SK-N-SH treated with all-trans-retinoic acid at 6 μM for 48 hours (cell line): ENCODE measurements at places on chromosomes 7 and 10.

DNA sequence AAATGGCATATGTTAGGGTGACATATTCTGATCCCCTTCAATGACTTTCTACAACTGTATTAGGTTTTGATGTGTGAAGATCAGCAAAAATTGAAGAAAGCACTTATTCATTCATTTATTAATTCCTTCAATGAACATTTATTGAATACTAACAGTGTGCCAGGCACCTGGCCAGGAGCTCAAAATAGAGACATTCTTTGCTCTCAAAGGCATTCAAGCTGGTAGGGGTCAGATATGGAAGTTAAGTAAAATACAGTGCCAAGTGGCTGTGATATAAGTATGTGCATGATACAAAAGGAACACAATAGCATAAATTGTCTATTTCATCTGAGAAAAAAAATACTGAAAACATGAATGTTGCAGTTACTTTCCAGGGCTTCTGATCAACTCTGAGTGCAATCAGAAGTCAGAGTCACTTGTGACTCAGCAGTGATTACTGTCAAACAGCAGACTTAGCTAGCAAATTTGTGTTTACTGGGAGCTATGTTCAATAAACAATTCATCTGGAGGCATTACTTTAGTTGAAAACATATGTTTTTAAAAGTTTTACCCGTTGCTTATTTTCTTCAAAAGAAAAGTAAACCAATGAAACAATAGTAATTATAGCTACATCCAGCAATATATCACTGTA is 60.4 kb upstream of the CACNB2 start:
- ATAC-seq = no peak

- ATAC-seq = no peak
These were observed 22.5 kb downstream of the PCGF5 start for GRCh38 chr10:91242940-91243339.

DNA sequence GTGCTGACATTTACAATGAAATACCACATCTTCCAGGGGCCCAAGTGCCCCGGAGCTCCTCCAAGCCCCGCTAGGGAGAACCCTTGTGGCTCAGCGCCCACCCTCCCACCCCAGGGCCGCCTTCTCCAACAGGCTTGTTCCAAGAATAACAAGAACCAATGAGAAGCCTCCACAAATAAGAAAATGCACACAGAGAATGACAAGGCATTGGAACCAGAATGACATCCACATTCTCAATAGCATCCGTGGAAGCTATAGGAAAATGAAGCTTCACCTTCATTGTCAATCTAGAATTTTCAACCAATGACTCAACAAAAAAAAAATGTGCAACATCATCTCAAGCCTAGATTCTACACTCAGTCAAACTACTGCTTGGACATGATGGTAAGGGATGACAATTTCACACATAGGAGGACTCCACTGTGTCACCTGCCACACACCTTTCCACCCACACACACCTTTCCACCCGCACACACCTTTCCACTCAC is 50.4 kb upstream of the PPP2R2D start:
- no peak for ATAC-seq

DNA sequence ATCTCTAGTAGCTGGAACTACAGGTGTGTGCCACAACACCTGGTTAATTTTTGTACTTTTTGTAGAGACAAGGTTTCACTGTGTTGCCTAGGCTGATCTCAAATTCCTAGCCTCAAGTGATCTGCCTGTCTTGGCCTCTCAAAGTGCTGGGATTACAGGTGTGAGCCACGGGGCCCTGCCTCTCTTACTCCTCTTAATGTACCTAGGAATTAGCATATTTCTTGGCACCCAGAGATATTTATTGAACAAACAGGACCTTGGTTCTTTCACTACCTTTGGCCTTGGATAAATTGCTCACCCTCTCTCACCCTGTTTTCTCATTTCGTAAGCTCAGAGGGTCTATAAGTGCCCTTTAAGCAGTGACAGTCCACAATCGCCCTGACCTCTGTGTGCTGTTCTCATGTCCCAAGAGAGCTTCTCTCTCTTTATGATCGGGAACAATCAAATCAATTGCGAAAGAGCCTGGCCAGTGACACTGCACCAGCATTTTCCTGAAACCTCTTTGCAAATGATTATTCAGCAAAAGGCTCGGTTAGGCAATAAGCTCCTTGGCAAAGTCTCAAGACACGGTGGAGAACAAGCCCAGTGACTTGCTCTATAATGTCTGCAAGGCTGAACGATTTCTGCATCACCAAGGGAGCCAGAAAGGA is 117.7 kb downstream of the APBB1IP start:
- no peak for ATAC-seq

DNA sequence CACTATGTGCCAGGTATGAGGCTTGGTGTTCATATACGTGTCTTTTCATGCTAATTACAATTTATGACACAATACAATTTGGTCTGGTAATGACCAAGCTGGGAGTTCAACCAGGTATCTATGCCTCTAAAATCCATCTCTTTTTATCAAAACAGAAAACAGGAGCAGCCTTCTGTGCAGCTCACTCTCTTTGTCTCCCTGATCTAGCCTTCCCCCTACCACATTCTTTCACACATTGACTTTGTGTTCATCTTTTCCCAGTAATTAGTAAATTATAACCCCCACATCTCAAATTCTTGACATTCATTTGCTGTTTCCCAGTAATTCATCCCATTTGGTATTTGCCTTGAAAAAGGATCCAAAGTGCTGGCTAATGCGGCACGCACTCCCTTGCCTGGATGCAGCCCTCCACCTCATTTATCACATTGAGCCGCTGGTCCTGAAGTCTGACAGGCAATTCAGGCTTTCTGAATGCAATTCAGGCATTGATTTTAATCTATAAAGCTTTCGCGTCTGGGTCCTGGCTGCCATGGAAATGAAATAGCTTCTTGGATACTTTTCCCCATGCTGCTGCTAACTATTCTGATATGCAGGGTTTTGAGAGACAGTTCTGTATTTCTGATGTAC is 112.5 kb upstream of the ANKRD1 start:
- no peak for ATAC-seq

- no peak for ATAC-seq
These were observed 761 bp downstream of the PTF1A start for GRCh38 chr10:23192712-23193434.

DNA sequence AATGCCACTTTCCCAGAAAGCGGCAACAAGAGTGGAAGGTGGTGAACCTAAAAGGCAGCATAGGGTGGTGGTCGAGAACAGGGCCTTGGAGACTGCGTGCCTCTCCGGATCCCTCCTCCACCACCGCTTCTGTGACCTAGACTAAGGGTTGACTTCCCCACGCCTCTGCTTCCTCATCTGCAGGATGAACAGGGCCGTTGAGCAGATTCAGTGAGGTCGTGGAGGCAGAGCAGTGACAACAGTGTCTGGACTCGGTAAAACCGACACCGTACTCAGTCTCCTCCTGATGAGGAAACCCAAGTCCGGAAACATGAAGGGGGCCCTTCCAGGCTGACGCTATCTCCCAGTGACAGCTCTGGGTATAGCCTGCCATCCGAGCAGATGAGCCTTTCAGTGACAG is 162.6 kb downstream of the CELF2 start:
- ATAC-seq = no peak

GRCh38 chr7:148045521-148045920 is 545.0 kb upstream of the C7orf33 start:
- no peak for ATAC-seq

- no peak for ATAC-seq
These were observed 41.8 kb downstream of the APBB1IP start for GRCh38 chr10:26479766-26480492.

DNA sequence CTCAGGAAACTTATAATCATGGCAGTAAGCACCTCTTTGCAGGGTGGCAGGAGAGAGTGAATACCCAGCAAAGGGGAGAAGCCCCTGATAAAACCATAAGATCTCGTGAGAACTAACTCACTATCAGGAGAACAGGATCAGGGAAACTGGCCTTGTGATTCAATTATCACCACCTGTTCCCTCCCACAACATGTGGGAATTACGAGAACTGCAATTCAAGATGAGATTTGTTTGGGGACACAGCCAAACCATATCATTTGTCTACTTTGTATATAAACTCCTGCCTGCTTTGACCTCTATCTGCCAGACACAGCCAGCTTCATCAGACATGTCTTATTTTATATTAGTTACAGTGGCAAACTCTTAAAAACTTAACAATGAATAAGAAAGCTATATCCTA is 50.4 kb downstream of the ARMC3 start:
- ATAC-seq = no peak

DNA sequence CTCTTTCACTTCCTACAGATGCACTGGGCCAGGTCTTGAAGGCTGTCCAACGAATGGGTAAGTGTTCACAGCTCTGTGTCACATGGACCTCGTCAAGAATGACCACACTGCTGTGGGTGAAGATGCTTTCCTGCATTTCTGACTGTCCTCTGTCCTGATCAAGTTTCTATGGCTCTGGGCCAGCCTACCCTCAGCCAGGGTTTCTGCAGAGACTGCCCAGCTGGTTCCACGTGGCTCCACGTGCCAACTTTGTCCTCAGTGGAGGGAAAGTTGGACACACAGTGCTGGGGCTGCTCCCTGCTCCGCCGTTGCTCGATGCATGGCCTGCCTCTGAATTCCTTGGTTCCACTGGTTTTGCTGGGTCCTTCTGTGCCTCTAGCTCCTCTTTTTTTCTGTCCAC is 152.3 kb downstream of the EGFR start:
- ATAC-seq = peak; percentile 22; the same call in 2 of the 3 replicates

- no peak for ATAC-seq
These were observed 125.4 kb upstream of the PPP2R2D start for GRCh38 chr10:131775433-131775832.

GRCh38 chr7:108210796-108211195 is 80.6 kb upstream of the LAMB4 start:
- no peak for ATAC-seq

GRCh38 chr7:80591654-80592053 is 46.8 kb upstream of the CD36 start:
- ATAC-seq = no peak

- ATAC-seq = no peak
These were observed 29.7 kb downstream of the VIPR2 start for GRCh38 chr7:159114981-159115380.

DNA sequence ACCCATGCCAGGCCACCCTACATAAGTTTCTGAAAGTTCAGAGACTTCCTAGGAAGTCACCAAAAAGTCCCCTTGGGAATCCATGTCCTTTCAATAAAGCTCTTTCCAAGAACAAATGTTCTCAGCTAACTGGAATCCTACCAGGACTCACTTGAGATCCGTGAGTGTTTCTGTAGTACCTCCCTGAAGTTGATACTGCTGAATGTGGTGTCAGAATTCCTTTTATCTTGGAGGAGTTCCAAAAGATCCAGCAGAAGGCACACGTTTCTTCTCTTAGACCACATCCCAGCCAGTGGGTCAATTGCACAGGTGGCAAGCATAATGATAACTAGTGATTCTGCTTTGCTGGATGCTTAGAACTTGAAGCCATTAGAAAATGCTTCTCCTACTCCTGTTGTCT is 689.7 kb upstream of the IGFBP3 start:
- no peak for ATAC-seq

DNA sequence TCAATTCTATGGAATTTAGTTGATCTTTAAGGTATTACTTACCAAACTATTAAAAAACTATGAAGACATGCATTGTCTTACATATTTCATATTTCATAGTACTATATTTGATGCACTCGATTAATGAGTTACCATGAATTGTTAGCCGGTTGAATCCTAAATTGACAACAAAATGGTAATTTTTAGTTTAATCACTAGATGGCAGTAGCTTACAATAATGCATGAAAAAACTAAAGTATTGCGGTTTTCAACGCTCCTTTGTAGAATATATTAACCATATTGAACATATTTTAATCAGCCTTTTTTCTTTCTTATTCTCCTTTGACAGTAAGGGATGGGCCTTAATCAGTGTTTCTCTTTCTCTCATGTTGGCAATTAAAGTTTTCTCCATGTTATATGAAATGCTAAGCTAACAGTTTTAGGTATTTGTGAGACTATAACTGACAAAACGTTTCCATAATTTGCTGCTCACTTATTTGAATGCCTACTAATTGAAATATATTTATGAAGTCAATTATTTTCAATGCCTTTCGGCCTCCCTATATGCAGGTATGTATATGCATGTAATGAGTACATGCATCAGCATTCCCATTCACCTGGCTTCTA is 48.5 kb upstream of the ARL4A start:
- ATAC-seq = peak; percentile 62

- ATAC-seq = peak; percentile 94
These were observed 203.0 kb upstream of the MEOX2 start for GRCh38 chr7:15889507-15889906.

GRCh38 chr10:70564901-70565351 is 37.6 kb downstream of the PRF1 start:
- ATAC-seq = no peak

GRCh38 chr7:119102291-119102690 is 877.8 kb downstream of the ANKRD7 start:
- no peak for ATAC-seq

- no peak for ATAC-seq
These were observed 22.3 kb downstream of the AOC1 start for GRCh38 chr7:150874401-150875198.

- ATAC-seq = no peak
These were observed 74.9 kb upstream of the NRBF2 start for GRCh38 chr10:63058236-63058635.

DNA sequence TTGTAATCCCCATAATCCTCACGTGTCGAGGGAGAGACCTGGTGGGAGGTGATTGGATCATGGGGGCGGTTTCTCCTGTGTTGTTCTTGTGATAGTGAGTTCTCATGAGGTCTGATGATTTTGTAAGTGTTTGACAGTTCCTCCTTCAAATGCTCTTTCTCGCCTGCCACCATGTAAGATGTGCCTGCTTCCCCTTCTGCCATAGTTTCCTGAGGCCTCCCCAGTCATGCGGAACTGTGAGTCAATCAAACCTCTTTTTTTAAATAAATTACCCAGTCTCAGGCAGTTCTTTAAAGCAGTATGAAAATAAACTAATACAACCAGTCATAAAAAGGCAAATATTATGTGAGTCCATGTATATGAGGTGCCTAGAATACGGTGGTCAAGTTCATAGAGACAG is 87.5 kb downstream of the FRMD4A start:
- ATAC-seq = no peak

DNA sequence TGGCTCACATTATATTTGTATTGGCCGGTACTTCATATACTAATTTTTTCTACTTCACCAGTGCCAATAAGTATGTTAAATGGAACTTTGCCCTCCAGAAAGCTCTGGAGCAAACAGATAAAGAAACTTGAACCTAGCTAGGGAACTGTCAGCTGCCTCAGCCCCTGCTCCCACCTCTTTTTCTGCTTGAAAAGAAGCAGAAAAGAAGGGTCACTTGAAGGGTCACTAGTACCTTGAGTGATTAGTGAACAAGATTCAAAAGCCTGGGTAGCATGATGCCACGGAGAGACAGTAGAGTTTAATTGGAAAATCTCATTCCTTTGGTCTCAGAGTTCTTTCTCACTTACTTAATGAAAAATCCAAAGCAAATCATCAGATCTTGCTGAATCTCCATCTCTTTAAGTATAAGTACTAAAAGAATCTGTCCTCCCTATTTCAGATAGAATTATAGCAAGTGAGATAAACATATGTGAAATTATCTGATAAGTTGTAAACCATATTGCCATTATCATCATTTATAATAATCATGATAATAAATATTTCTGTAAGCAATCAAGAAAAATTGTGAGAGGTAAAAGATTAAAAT is 47.7 kb downstream of the PTN start:
- no peak for ATAC-seq

GRCh38 chr7:94511718-94512117 is 2.1 kb downstream of the CASD1 start:
- no peak for ATAC-seq
